ENCODE measurements at places on chromosomes 7 and 10.

DNA sequence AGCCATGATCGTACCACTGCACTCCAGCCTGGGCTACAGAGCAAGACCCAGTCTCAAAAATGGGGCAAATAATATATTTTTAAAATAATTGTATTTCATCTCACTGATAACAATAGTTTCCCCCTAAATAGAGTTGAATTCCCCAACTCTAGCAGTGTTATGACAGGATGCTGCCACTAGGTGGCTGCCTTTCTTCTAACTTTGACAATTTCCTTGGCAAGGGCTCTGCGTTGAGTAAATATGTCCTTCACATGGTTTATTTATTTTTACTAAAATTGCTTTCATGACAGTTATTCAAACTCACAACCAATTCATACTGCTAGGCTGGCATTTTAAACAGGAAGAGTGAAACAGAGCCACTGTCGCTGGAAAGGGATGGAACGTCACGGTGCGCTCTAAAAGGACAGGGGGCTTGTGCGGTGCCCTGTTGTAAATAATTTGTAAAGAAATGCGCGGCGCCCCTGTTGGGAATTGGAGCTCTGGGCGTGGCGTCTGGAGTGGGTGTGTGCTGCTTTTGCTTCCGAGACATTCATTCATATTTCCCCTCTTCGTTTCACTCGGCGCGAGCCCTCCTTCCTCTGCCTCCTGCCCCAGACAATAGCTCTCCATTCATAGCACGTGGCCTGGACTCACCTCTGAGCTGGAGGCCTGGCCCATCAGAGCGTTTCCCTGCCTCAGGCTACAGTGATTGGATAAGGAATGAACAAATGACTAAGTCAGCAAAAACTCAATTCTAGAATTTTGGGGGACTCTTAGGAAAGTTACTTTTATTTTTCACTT lies 20.5 kb upstream of the PITRM1 start:
- no peak for DNase-seq

DNA sequence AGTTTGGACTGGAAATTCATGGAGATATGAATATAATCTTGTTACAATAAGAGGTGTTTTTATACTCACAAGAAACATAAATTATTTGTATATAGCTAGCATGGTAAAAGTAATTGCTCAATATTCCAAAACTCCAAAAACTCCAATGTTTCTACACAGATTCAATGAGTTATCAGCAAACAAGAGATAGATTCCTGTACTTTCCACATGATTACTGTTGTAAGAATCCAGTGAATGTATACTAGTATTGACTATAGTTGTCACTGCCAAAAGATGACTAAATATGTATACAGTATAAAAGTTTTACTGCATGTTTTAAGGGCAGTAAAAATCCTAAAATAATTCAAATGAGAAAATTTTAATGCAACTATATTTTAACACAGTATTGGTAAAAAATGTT lies 10.7 kb downstream of the ATOH7 start:
- DNase-seq, result no peak

GRCh38 chr7:48515171-48515570 lies 343.9 kb downstream of the ABCA13 start:
- DNase-seq, result no peak

- DNase-seq, result no peak
These were observed 20.3 kb downstream of the TAC1 start for GRCh38 chr7:97752215-97752614.

GRCh38 chr7:105776068-105776790 lies 100.2 kb downstream of the ATXN7L1 start:
- DNase-seq, result no peak

DNA sequence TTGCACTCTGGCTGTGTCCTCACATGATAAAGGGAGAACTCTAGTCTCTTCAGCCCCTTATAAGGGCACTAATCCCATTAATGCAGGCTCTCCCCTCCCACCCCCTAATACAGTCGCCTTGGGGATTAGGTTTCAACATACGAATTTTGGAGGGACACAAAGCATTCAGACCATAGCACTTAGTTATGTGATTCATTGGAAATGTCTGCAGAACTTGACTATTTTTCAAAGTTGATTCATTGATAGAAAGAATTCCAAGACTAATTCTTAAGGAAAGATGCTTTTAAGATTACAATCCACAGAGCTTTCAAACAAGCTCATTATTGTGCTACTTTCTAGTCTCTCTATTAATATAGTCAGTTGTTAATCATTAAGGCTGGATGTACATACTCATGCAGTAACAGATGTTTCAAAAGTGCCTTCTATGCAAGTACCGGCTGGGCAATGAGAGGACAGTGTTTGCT lies 85.3 kb upstream of the RPA3 start:
- no peak for DNase-seq

- DNase-seq, result no peak
These were observed 45.1 kb downstream of the ADD3 start for GRCh38 chr10:110052916-110053315.

GRCh38 chr7:77202481-77202976 lies 2.9 kb upstream of the FGL2 start:
- DNase-seq, result no peak

- DNase-seq, result no peak
These were observed 35.1 kb downstream of the RTKN2 start for GRCh38 chr10:62233356-62234076.

DNA sequence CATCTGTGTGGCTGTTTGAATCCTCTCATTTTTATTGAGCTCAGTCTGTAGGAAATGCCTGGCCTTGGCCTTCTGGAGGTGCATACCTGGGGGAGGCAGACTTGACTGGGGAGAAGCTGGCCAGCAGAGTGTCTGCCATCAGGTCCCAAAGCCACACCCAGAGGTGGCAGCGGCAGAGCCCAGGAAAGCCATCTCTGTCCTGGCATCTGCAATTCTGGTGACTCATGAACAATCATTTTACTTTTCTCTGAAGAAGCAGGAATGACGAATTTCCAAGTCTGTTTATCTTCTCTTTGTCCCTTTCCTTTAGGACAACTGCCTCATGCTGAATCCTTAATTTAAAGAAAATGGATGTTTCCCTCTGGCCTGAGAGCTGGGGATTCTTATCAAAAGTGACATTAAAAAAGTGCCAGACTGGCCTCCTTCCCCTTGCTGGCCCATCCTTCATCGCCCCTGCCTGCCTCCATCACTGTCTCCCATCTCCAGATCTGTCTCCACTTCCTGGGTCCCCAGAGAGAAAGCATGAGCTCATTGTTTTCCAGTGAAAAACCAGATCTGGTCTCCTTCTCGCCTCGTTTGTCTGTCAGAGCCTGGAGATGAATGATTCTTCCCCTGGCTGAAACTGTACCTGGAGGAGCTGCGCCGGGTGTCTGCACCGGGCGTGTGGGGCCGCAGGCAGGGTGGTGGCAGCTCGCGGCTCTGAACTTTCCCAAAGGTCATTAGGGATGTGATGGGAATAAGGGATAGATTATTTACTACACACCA lies 124.5 kb downstream of the TMEM178B start:
- DNase-seq, result no peak

DNA sequence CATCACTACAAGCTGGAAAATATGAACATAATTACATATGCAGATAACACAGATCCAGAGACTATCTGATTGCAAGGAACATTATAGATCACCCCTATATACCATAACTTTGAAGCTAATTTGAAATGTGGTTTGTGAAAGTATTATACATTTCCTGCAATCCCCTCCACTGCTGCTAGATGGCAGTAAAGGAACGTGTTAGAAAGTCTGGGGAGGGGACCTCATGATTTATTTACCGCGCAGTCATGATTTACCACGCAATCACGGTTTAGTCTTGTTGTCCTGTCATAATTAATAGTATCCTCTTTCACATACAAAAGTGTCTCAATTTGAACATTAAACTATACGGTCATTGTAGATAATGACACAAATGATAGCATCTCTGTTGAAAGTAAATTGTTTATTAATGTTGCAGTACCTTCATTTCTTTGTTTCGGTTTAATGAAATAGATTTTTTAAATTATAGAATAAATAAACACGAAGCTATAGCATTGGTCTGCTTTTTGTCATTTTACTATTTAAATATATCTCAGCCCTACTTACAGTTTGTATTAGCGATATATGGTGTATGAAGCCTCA lies 145.3 kb upstream of the PRSS1 start:
- DNase-seq, result no peak
